Mucosa of gallbladder (tissue), 1 donor: ENCODE measurements at places on chromosomes 11 and 22. TPM values are rescaled to one million over a fixed set of nuclear protein-coding genes. Genes with fewer than 3 reads are reported as not detected.
A peak's percentile ranks its signal among the peaks of the same experiment; 100 is the strongest.

DNA sequence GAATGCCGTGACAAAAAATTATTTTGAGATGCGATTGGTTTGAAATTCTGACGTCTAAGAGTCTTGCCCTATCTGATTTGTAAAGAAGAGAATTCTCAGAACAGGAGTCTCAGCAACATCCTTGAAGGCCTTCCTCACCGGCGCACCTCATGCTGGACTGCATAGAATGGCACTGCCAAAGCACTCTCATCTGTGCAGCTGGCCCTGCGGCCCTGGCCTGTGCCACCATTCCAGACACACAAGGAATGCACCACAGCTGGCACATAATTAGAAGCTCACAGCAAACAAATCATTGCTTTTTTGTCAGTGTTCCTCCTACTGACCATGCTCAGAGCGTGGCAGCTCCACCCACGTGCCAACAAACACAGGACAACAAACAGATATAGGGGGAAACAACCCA lies 166.0 kb downstream of the KIRREL3 start:
- DNase-seq = no peak

- DNase-seq = no peak
These were observed 850.1 kb downstream of the NTM start for GRCh38 chr11:132220474-132220873.

DNA sequence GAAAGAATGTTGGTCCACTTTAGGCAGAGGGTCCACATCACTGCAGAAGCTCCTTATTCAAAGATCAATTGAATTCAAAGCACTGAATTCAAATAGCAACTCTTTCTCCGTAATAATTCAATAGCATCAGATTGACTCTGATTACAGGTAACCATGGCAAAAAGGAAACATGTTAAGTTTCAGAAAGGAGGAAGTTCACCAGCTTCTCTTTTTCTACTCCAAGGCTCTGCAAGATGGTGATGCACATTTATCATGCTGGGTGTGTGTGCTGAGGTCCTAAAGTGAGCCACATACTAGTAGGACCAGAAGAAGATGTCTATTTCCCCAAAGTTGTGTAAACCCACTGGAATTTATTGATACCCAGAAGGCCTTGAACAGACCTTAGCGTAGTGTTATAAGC lies 18.0 kb upstream of the DRD2 start:
- DNase-seq = no peak

DNA sequence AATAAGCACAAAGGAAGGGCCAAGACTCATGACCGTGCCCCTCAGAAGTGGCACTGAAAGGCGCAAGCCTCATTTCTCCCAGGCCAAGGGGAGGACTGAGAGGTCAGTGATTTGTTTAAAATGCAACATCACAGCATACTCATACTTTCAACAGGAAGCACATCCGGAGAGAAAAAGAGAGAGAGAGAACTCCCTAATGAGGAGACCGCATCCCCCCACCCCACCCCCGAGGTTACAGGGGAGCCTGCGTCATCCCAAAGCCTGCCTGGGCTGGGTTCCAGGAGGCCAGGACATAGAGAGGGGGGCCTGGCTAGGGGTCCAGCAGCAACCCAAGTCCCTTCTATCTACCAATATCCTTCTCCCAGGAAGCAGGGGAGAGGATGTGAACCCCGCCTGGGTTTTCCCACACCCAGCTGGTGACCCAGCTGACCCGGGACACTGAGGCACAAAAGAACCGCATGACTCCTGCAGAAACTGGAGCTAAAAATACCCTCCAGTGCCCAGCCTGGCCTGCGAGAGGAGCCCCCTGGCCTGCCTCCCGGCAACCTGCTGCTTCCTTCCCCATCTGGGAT lies 3.8 kb downstream of the CSNK1E start:
- DNase-seq = peak; percentile 57

DNA sequence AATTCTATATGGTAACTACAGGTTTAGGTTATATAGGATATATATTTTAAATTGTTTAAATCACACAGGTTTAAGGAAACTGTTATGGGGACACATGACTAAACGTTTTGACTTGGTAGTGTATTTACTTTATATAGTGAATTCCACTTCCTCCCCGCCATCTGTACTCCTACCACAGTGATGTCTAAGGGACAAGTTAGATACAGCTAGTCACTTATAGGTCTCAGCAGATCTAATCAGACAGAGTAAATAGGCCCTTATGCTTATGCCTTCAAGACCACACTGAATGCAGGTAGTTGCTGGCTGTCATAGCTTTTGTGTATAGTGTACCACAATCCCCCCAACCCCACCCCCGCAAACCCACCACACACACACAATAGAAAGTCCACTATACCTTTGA lies 8.2 kb downstream of the SESN3 start:
- DNase-seq = no peak

DNA sequence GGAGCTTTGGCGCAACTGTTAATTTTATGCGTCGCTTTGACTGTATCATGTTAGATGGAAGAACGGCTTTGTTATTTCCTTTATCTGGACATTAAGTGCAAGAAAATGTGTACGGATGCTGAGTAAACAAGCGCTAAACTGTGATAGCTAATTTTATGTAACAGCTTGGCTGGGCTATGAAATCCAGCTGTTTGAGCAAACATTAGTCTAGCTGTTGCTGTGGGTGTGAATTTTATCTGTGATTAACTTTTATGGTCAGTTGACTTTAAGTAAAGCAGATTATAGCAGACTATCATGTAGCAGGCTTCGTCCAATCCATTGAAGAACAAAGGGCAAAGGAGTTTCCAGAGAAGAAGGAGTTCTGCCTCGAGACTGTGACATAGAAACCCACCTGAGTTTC lies 14.0 kb downstream of the OR8A1 start:
- no peak for DNase-seq

- no peak for DNase-seq
These were observed 11.8 kb upstream of the THY1 start for GRCh38 chr11:119434591-119435330.

GRCh38 chr11:69080257-69080995 lies 31.7 kb downstream of the TPCN2 start:
- no peak for DNase-seq

DNA sequence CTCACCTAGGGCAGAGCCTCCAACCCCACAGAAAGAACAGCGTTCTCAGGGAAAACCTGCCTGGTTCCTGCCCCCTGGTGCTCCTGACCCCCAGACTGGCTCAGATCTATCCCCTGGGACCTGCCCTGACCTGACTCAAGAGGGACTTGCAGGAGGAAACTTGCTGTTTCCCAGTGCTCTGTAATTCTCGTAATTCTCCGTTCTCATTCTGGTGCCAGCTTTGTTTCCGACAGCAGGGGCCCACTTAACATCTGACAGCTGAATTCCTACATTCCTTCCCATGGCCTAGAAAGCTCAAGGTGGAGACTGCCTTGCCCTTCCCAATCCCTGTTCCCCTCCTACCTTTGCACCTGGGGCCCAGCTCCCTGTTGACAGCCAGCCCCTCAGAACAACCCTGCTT lies 12.5 kb upstream of the CSF2RB start:
- DNase-seq = no peak

- DNase-seq = no peak
These were observed 46.0 kb upstream of the GRAMD1B start for GRCh38 chr11:123384116-123384515.

DNA sequence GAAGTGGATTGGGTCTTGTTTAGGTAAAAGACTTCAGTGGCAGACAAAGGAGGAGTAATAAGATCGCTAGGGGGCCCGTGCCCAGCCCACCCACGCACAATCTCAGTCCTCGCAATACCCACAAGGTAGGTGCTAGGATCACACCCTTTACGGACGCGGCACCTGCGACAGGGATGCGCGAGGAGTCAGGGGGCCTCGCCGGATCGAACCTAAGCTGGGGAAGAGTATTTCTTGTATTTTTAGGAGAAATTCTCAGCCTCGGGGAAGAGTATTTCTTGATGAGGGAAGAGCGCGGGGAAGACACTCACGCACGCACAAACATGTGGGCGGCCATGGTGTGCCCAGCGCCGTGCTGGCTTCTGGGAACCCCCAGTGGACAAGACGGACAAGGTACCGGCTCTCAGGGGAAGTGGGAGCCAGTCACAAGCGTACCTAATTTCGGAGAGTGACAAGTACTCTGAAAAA lies 745 bp upstream of the FAM118A start:
- DNase-seq = no peak

DNA sequence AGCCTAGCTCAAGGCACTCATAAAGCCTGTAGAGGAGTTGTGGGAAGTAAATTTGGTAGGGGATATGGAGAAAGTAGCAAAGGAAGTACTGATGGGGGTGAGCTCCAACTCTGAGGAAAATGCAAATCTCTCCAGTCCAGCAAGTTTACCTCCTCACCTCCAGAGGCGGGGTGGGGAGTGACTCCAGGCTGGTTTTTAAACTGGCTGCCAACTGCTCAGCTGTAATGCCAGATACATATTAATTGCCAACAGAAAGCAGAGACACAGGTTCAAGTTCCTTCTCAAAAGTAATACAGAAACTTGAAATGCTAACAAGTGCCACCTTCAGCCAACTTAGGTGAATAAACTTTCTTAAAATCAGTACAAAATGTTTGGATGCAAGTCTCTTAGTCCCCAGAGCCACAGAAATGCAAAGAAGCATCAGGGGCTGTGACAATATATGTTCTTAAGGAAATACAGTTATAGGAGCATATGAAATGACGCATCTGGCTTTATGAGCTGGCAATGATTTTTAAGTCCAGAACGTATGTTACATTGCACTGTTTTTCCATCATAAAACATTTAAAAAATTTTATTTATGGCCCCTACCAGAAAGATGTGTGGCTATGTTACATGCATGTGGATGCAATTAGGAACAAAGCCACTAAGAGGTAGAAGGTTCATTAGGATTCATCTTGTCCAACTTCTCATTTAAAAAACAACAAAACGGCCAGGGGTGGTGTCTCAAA lies 436.4 kb upstream of the CCDC90B start:
- DNase-seq = no peak

- DNase-seq = no peak
These were observed 128.2 kb downstream of the BRD1 start for GRCh38 chr22:49699476-49699875.

- DNase-seq = peak; percentile 44
These were observed 30.0 kb upstream of the WNT11 start for GRCh38 chr11:76236092-76236999.

DNA sequence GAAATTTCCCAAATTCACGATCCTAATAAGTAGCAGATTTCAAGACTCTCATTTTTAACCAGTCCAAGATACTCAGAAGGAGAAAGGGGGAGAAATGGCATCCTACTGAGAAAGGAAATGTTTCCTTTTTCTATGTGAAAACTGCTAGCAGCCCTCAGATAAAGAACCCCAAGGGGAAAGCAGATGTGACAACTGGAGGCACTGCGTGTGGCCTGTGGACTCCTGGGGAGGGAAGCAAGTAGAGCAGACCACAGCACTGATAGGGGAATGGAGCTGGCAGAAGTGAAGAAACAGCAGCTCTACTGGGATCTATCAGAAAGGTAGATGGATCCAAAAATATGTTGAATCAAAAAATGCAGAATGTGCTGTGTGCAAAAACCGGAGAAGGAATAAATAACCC lies 239.7 kb upstream of the API5 start:
- no peak for DNase-seq

DNA sequence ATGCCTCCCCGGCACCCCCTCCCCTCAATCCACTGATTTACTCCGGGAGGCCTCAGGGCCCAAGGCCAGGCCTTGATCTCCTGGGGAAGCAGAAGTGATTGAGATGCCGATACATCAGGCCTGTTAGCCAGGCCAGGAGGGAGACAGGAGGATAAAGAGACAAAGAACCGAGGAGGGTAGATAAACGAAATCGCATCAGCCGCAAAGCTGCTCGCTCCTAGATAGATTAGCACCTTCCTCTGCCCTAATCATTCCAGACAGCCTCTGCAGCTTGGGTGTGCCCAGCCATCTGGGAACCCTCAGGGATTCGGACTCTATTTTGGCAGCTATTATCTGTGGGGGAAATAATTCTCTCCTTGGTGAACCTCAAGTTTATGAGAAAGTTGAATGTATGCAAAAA lies 121.2 kb downstream of the ABTB2 start:
- no peak for DNase-seq

DNA sequence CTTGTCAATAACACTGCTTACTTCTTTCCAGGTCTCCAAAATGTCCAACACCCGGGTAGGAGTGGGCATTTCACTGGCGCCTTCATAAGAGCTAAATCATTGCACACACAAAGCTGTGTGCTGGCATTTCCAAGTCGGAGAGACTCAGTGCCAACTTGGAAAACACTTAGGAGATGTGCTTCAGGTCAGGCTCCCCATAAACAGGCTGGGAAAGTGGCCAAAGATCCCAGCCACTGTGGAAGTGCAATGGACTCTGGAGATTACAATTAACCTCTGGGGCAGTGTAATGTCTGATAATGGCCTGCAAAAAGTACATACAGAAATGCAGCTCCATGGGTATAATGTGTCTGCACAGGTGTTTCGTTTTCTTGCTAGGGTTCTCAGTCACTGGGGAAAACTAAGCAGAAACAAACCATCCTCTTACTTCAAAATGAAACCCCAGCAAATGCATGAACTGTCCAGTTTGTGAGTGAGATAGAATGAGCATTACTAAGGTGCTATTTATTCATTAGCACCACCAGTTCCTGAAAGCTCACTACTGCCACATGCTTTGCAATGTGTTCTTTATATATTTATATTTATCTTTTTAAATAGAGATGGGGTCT lies 79.0 kb downstream of the ABTB2 start:
- DNase-seq = no peak

DNA sequence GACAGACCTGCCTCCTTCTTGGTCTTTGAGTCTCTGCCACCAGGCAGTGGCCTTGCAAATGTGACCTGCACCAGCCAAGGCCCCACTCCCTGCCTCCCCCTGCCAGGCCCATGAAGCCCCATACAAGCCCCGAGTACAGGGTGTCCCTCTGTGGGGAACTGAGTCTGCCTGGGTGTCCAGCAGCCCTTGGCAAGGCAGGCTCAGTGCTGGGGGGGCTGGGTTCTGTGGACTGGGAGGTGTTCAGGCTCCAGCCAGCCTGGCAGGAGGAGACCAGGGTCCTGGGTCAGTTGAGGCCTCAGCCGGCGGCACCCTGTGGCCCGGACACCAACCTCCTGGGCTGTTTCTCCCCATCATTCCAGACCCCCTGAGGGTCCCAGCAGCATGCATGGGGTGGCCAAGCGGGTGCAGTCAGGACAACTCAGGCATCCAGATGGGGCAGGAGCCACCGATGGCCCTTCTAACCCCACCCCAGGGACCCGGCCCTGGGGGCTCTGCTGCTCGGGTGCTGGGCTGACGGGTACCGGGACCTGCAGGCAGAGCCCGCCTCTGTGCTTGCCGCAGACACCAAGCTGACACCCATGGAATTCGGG lies 5.7 kb downstream of the MUC5AC start:
- DNase-seq = no peak

- no peak for DNase-seq
These were observed 134.7 kb downstream of the PAX6 start for GRCh38 chr11:31676280-31676982.

GRCh38 chr11:123245567-123245966 lies 50.5 kb upstream of the CLMP start:
- no peak for DNase-seq

- DNase-seq = no peak
These were observed 18.2 kb downstream of the YWHAH start for GRCh38 chr22:31962387-31963125.

The ADAMTS8 gene
- 14.1 TPM for total RNA-seq

The MMP13 gene
- total RNA-seq = not detected

The EHF gene
- total RNA-seq = 176 TPM

The CYTH4 gene
- total RNA-seq = 24.1 TPM

The BIK gene
- 19.0 TPM for total RNA-seq

The OR4D5 gene
- total RNA-seq = not detected

The METTL15 gene
- 11.4 TPM for total RNA-seq
